ENCODE measurements at places on chromosomes 12 and 14.
A peak's percentile ranks its signal among the peaks of the same experiment; 100 is the strongest.

DNA sequence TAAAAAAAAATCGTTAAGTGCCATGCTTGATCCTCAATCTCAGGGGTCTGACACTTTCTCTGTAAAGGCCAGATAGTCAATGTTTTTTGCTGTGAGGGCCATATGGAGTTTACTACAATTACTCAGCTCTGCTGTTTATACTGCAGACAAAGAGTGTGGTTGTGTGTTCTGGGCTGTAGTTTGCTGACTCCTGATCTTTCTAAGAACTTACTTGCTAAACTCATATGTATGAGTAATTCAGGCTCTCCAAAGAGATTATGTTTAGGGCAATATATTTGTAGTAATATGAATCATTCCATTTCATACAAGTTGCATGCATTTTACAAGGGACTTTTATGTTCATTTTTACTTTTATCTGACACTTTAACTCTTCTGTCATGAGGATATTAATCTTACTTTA lies 188.2 kb downstream of the TMTC2 start:
- DNase-seq = no peak

- no peak for DNase-seq
Observed at GRCh38 chr14:21494902-21495762, 16.0 kb downstream of the METTL3 start.

DNA sequence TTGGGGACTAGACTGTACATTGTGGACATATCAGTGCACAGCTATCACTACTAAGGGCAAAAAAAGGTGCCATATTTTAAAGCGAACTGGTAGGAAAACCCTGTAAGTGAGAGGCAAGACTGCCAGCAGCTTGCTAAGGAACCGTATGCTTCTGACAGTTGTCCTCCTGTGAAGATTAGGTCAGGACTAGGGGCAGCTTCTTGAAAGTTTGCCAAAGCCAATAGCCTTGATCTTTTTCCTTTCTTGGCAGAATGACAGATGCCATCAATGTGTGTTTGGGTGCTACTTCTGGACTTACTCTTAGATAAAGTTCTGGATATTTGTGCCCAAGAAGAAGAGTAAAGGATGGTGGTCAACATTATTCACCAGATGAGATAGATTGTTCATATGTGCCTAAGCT lies 7.4 kb downstream of the DAAM1 start:
- no peak for DNase-seq

DNA sequence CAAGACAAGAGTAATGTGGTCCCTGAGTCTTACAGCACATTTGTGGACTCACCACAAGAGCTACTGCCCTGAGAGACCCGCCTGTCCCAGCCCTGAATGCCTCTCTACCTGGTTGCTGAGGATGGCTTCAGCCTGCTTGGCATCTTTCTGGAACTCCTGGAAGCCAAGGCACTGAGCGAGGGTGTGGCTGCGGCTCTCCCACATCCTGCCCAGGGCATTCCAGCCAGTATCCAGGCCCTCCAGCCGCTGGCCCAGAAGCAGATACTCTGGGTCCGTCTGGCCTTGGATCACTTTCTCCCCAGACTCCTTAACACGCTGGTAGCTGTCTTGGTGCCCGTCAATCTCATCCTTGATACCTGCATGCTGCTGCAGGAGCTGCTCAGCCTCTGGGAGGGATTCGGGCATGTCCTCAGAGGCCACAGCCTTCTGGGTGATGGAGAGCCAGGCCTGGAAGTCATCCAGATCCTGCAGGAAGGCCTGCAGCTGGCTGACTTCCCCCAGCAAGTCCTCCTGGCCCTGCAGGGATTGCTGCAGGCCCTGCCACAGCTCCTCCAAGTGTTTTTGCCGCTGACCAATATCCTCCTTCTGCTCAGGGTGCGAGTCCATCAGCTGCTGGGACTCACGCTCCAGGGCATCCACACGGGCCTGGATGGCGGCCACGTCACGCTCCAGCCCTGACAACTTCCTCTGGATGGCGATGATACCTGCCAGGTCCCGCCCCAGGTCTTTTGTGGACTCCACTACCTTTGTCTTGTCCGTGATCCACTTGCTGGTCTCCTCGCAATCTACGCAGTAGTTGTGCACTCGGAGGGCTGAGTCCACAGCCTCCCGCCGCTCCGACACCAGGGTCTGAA lies 82.3 kb downstream of the PLEKHG3 start:
- no peak for DNase-seq

DNA sequence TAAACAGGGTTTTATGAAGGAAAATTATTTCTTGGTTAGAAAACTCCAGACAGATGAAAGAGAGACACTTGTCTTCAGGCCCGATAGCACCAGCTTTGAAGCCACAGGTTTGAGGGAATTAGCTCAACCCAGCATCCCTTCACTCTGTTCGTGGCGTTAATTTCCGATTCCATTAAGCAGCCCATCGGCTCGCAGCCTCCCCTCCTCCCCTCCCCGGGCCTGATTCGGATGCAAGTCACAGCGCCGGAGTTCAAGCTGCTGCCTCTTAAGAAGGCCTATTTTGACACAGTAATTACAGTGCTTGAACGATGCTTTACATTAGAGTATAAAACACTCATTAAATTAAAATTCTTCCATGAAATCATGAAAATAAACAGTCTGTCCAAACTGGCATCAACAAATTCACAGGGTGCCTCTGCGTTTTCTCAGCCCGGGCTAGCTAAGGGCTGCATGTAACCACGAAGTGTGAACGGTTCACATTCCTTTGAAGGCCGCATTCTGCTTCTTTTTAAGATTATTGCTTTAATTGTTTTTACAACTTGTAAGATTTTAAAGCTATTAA lies 145.8 kb downstream of the DICER1 start:
- no peak for DNase-seq

GRCh38 chr14:105488781-105489541 lies 2.1 kb upstream of the TEDC1 start:
- DNase-seq = no peak

DNA sequence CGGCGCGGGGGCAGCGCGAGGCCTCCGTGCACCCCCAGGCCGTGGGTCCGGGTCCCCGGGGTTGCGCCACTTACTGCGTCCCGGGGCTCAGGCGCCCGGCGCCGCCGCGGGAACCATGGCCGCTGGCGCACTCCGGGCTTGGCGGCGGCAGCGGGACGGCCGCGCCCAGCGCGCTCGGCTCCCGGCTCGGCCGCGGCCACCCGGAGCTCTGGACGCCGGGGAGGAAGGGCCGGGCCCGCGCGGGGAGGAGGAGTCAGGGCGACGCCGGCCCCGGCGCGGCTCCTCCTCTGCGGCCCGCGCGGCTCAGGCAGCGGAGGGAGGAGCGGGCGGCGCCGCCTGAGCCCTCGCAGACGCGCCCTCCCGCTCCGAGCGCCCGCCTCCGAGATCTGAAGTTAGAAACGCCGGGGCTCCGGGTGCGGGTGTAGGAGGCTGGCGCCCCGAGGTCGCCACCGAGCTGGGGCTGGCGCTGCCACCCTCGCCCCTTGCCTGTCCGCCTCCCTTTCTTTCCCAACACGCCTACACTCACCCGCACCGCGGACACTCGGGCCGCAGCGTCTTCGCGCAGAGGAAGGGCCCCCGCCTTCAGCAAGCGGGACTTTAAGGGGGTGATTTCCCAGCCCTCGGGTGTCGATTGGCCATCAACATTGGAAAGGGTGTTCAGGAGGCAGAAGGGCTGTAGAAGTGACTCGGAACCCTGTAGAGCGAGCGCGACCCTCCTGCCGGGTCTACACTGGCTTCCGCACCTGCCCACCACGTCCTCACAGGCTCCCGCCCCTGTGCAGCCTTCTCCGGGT lies at the start of gene NIN:
Gene NIN (minus strand): TSS at position 231 of the 794 bp plus-strand sequence. CDS start 9,106 bp downstream, outside the sequence.
- DNase-seq = peak; percentile 85

DNA sequence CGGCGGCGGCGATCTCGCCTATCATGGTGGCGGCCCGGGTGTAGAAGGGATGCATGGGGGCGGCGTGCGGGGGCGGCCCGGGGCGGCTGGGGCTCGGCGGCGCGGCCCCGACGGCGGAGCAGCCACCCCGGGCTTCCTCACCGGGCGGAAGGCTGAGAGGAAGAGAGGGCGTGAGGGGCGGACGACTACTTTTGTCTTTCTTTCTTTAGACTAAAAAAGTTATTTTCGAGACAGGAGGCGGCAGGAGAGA lies 240 bp downstream of the BTG1 start:
- DNase-seq = no peak

DNA sequence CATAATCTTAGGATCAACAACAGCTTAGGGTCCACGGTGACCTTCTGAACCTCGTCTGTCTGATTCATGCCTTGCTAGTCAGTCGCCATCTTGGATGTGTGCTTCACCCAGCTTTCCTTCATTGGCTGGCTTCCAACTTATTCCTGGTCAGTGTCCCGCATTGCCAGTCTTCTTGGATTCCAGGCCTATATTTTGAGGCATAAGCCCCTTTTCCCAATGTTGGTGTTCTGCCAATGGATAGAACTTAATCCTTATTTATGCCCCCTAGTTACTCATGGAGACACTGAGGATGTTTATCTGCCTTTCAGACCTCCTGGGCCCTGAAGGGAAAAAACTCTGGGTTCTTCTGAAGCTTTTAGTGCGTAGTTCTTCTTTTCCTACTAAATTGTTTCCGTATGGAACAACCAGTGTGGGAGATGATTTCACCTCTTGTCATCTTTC lies 5.8 kb downstream of the JDP2 start:
- no peak for DNase-seq

- peak; percentile 64 for DNase-seq
Observed at GRCh38 chr12:69154585-69155363, 84.6 kb upstream of the CPSF6 start.

DNA sequence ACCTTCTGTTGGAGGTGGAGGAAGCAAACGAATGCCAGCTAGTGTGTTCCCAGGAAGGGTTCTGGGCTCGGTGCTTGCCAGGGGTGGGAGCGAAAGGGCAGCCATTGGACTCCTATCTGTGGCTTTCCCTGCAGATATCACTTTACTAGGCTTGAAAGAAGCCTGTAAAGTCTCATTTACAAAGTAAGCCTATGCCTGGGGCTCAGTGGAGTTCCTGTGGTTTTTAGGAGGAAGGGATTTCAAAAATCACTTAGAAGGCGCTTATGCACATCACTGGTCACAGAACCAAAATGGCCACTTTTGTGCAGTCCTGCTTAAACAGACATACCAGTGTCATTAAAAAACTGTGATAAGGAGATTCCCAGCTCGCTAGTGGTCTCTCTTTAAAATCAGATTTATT lies 22.7 kb downstream of the CLMN start:
- no peak for DNase-seq

DNA sequence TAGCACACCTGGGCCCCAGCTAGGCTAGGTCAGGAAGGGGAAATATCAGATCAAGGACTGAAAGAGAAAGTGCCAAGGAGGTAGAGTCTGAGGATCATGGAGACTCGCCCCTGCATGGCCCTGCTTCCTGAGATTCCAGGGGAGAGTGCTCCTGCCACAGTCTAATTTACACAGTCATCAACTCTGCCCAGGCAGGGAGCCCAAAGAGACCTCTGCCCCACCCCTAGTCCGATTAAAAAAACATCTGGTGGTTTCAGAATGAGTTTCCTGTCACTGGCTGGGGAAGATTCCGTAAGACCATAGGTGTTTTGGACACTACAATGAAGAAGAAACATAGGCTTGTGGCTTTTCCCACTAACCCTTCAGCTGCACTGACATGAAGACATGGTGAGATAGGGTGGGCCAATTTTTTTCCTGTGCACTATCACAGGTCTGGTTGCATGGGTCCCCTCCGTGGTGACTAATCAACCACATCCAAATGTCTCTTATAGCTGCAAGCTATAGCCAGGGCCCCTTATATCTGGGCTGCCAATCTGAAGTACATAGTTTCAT lies 31.5 kb upstream of the GZMB start:
- DNase-seq = no peak

GRCh38 chr12:101925361-101925760 lies 48.0 kb downstream of the DRAM1 start:
- DNase-seq = no peak

GRCh38 chr12:27198036-27198435 lies 46.0 kb upstream of the STK38L start:
- no peak for DNase-seq

DNA sequence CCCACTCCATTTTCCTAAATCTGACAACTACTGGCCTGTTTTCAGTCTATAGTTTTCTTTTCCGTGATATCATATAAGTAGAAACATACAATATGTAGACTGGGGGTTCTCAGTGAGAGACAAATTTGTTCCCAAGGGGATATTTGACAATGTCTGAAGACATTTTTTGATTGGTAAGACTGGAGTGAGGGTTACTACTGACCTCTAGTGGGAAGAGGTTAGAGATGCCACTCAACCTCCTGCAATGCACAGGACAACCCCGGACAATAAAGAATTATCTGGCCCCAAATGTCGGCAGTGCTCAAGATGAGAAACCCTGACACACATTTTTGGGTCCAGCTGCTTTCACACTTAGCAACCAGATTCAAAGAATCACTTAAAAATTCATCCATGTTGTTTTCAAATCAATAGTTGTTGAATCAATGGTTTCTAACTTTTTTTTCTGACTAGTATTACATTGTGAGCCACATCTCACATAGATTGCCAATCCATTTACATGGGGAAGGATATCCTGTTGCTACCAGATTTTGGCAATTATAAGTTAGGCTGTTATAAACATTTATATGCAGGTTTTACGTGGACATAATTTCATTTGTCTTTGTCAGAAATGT lies 307.1 kb downstream of the RPL10L start:
- DNase-seq = no peak

DNA sequence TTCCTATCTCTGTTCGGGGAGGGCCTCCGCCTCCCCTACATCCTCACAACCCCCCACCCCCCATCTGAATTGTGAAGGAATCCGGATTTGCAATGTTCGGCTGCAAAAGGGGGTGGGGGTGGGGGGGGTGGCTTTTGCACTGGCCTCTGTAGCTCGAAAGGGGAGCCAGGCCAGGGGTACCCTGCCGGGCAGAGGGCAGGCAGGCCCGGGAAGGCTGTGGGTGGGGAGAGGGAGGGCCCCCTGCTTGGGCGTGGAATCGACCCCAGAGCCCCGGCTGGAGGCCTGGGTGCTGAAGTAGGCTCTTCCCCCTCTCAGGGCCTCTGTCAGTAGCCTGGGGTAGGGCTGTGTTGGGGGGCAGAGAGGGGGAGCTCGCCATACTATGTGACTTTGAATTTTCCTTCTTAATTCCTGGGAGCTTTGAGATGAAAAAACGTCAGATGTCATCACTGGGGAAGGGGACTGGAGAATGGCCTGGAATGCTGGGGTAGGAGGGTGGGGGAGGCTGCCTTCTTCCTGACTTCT lies 1.1 kb downstream of the LRP1 start:
- no peak for DNase-seq

GRCh38 chr14:55327179-55327578 lies 56.0 kb downstream of the FBXO34 start:
- no peak for DNase-seq

DNA sequence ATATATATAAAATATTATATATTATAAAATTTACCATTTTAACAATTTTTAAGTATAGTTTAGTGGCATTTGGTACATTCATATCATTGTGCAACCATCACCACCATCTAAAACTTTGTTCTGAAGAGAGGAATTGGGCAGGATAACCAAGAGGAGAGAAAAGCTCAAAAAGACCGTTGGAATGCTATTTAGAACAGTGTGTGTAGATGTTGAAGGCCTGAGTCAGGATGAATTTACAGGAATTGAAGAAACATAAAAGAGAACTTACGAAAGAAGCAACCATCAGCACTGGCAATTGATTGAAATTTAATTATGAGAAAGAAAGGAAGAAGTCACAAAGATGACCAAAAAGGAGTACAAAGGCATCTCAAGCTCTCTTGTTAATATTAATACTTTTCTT lies 196.9 kb upstream of the PWP1 start:
- DNase-seq = no peak

Data from putamen (tissue), 1 donor.